ENCODE measurements at places on chromosomes 1 and 21. TPM values are rescaled to one million over a fixed set of nuclear protein-coding genes. Genes with fewer than 3 reads are reported as not detected.

The CSF3R gene
- total RNA-seq: 0.28 TPM

The EIF4G3 gene
- total RNA-seq: 41.6 TPM

The NECAP2 gene
- 76.4 TPM for total RNA-seq

The KRTAP11-1 gene
- total RNA-seq: not detected

The FAM131C gene
- total RNA-seq: 0.09 TPM

The FCER1G gene
- not detected for total RNA-seq

The DMBX1 gene
- not detected for total RNA-seq

The ADCY10 gene
- total RNA-seq: under 0.01 TPM
